ENCODE measurements at places on chromosomes 7 and 10.
A peak's percentile ranks its signal among the peaks of the same experiment; 100 is the strongest.

GRCh38 chr10:14838582-14839304, 637 bp downstream of the HSPA14 start:
- DNase-seq: no peak

DNA sequence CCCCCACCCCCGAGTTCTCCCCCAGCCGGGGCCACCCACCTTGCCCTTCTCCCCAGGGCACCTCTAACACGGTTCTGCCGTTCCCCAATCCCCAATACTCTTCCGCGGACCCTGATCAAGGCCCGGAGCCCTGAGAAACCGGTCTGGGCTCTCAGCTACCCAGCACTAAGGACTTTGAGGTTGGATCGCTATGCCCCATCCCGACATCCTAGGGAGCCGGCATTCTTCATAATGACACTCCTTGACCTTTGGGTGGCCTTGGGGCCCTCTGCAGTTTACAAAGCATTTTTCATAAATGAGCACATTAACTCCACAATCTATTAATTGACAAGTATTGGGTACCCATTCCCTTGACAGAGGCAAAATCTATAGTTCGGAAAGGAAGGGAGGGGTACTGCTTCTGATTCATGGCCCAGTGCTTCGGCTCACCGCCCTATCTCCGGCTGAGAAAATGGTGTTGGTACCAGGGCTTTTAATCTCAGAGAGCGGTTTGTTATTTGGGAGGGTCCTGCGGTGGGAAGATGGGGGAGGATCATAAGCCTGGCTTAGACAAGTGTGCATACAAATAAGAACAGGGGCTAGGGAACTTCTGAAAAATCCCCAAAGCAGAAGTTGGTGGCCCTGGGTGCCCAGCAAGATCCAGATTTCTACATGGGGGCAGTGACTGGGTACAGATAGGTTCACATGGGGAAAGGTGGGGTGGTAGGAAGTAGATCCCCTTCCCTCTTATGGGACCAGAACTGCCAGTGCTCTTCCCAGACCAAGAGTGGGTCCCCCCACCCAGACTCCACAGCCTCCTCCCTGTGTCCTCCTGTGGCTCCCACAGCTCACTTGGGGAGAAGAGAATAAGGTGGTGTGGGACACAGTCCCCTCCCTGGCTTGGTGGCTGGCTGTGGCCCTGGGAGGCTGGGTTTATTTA, 3.2 kb downstream of the IMPDH1 start:
- no peak for DNase-seq

DNA sequence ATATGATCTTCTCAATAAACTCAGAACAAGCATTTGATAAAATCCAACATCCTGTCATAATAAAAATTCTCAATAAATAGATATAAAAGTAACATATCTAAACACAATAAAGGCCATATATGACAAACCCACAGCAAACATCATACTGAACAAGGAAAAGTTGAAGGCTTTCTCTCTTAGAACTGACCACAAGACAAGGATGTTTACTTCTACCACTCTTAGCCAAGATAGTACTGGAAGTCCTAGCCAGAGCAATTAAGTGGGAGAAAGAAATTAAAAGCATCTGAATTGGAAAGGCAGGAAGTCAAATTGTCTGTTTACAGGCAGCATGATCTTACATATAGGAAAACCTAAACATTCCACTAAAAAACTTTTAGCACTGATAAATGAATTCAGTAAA, 510.9 kb downstream of the ANKRD7 start:
- DNase-seq: no peak

GRCh38 chr7:114047889-114048288, 129.1 kb upstream of the PPP1R3A start:
- no peak for DNase-seq

GRCh38 chr7:129728875-129729467, 117.5 kb downstream of the NRF1 start:
- DNase-seq: no peak

GRCh38 chr10:73439055-73439454, 5.7 kb upstream of the MSS51 start:
- no peak for DNase-seq

- no peak for DNase-seq
These were observed 106.4 kb upstream of the GJD4 start for GRCh38 chr10:35498693-35499092.

GRCh38 chr10:79165070-79165778, 96.5 kb downstream of the ZMIZ1 start:
- DNase-seq: no peak

GRCh38 chr10:15045380-15045779, 1.6 kb downstream of the OLAH start:
- DNase-seq: no peak

DNA sequence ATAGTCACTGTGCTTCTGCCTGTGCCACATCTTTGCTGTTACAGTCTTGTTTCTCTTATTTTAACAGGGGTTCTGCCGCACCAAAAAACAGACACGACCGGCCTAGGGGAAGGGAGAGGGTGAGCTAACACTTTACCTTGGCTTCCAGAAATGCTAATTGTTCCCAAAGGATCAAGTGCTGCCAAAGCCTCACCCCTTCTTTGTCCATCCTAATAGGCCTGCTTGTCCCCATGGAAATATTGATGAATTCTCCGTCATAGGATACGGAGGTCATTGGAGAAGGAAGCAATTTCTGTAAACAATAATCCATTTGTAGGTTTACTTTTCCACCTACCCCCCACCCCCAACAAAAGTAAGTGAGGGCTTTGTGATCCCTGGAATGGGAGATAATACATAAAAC, 567.3 kb downstream of the KCNMA1 start:
- no peak for DNase-seq

GRCh38 chr7:52925332-52925731, 110.1 kb upstream of the POM121L12 start:
- no peak for DNase-seq

- no peak for DNase-seq
These were observed 13.3 kb downstream of the ZNF438 start for GRCh38 chr10:31018356-31018750.

- no peak for DNase-seq
These were observed 248.9 kb downstream of the FOXP2 start for GRCh38 chr7:114663502-114663901.

DNA sequence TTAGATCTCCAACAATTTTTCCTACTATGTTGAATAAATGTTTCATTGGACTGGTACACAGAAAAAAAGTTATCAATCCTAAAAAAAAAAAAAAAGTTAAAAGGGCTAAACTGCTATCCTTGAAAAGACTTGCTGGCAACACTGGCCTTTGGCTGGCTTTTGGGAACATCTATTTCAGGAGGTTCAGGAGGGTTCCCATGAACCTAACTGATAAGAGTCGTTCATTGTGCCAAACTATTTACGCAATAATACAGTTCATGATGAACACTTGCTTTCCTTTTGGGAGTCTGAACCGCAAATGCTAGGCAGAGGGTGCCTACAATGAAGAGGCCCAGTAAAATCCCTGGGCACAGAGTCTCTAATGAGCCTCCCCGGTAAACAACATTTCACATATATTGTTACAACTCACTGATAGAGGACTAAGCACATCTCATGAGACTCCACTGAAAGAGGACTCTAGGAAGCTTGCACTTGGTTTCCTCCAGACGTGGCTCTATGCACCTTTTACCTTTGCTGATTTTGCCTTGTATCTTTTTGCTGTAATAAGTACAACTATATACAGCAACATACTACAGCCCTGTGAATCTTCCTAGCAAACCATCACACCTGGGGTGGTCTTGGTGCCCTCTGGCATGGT, 45.0 kb downstream of the ZFAND4 start:
- no peak for DNase-seq

- no peak for DNase-seq
These were observed 328.2 kb upstream of the LRRN3 start for GRCh38 chr7:110762546-110763225.

DNA sequence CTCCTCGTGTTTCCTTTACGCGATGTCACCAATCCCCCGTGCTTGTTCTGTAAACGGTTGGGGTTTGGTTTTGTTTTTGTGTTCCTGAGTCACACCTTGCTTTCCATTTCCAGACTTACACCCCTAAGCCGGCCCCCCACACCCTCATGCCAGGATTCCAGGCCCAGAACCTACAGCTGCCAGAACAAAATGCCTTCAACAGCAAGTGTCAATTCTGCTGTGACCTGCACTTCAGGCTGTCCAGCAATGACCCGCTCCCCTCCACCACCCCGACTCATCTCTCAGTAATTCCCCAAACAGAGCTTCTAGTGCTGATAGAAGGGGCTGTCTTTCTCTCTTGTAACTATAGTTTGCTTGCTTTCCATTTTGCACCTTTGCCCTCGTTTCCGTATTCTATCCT, 722.1 kb upstream of the CELF2 start:
- no peak for DNase-seq

DNA sequence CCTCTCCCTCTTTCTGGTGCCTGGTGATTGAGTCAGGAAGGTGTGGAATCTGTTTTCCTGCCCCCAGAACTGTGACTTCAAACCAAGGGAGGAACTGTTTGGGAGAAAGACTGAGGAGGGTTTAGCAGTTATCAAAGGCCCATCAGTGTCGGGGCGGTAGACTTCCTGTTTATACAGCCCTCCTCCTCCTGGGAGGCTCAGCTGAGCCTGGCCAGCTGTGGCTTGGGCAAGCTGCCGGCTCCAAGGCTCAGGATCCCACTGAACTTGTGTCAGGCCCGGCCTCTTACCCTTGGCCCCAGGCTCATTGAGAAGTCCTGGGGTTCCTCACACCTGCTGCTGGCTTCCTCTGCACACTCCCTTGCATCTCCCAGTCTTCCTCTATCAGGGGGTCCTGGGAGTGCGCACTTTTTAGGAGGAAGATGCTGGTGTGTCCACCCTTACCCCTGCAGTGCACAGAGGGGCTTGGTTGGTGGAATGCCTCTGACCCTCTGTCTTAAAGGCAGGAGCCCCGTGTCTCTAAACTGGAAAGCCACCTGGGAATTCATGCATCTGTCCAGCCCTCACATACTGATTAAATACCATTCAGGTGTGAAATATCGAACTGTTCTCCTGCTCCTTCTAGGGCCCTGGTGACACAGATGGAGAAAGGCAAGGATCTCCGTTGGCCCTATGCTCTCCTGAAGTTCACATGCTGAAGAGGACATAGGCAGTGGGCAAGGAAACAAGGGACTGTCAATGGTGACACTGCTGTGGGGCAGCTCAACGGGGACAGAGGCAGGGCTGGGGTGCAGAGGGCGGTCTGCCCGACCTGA, 32.4 kb downstream of the CXCL12 start:
- DNase-seq: no peak

DNA sequence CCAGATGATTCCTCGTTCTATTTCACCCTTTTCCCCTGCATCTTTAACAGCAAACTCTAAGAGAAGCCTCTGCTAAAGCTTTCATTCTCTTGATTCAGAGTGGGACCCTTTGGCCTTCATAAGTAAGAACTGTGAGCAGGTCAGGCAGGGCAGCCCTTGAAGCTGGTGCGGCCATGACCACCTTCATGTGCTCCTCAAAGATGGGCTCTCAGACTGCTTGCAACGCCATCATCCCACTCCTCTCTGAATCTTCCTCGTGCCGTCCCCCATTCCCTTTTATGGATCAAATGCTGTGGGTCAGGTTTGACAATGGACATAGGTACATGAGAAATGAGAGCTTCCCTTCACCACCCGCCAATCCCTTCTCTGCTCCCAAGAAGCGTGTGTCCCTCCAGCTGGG, 207.4 kb downstream of the TCF7L2 start:
- DNase-seq: no peak

- DNase-seq: no peak
These were observed 106.2 kb downstream of the REEP3 start for GRCh38 chr10:63627396-63627795.

DNA sequence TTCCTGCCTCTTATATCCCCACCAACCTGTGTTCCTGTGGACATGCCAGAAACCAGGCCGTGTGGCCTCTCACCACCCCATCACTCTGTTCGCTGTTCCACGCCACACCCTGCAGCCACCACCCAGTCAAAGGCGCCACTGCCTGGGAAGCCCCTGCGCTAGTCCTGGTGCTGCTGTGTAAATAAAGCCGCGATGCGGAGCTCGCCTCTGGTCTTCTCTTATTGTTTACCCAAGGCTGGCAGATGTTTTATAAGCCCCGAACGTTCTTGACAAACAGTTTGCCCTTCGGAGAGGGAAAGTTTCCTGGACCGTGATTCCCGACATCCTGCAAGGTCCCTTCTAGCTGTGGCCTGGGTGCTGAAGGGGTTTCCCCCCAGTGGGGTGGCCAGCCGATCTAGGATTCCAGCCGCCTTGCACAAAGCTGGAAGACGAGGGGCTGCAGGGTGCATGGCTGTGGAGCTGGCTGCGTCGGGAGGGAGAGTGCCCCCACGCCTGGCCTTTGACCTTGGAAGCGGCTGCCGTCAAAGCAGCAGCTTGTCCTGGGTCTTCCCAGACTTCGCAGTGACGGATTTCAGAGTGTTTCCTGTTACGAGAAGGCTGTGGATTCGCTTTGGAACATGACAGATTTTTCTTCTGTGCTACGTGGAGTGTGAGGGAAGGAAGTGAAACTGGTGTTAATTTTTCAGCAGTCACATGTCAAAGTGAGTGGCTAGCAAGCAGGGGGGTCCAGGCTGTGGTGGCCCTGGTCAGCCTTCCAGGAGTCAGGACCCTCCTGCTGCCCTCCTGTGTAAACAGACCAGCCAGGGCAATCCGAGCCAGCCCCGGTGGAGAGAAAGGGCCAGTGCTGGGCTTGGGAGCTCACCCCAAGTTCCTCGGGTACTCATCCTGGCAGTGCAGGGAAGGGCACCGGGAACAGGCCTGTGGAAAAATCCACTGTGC, 61.6 kb downstream of the LHPP start:
- DNase-seq: no peak

DNA sequence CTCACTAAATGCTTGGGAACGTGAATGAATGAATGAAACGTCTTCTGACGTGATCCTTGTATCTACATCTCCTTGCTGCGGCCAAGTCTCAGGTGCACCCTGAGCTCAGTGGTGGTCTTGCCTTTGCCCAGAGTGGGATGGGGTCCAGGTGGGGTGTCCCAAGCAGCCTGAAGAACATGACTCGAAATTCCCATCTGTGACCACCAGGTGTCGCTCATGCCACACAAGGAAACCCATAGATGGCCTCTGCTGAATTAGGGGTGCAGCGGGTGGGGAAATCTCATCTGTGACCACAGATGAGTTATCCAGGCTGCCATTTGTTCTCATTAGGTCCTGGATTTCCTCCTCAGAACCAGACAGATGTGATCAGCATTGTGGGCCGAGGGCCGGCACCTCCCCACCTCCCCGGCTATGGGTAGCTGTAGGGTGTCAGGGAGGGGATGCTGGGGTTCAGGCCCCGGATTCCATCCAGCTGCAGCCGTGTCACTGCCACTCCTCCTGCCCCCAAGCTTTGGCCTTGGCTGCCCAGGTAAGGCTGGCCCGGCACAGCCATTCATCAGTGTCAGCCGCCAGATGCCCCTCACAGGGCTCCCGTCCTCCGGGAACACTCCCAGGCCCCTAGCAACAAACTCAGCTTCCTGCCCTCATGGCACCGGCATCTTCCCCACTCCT, 21.0 kb upstream of the GNA12 start:
- peak; percentile 47 for DNase-seq

DNA sequence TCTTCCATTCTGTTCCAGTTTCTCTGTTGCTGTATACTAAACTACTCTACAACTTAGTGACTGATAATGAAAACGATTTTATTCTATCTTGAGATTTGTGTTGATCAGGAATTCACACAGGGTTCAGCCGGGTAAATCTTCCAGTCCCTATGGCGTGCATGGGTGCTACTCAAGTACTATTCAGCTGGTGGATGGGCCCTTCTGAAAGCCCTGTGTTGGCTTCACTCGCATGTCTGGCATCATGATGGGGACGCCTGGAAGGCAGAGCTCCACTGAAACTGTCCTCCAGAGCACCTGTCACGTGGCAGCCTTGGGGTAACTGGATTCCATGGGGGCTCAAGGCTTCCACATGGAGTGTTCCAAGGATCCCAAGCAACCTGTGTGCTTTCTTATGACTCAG, 86.0 kb upstream of the ZMIZ1 start:
- DNase-seq: no peak

GRCh38 chr7:6251653-6252052, 20.8 kb downstream of the CYTH3 start:
- DNase-seq: no peak
